Glutamatergic neuron (in vitro differentiated cells): ENCODE measurements at places on chromosomes 12 and 14. TPM values are rescaled to one million over a fixed set of nuclear protein-coding genes. Genes with fewer than 3 reads are reported as not detected.
A peak's percentile ranks its signal among the peaks of the same experiment; 100 is the strongest.

DNA sequence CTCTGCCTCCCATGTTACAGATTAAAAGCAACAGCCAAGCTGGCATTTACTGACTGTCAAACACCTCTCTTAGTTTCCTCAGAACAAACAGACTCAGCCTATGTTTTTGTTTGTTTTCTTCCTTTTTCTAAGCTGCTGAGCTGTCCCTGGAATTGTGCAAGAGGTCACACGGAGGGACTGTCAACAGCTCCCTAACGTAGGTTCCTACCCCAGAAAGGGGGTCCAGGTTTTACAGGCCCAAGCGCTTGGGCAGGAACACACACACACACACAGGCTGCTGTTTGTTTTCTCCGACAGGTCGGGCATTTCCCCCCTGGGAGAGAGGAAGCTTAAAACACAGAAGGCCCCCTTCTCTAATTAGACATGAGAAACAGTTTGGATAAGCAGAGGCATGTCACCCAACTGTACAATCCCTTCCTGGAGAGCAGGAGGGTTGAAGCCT, 739.6 kb upstream of the TBX3 start:
- no peak for DNase-seq

GRCh38 chr12:51951843-51952722, 584 bp downstream of the ACVR1B start:
- DNase-seq, result peak; percentile 77

Gene HSPB8
- total RNA-seq, result 0.32 TPM

Gene RTN1
- total RNA-seq, result 518 TPM

DNA sequence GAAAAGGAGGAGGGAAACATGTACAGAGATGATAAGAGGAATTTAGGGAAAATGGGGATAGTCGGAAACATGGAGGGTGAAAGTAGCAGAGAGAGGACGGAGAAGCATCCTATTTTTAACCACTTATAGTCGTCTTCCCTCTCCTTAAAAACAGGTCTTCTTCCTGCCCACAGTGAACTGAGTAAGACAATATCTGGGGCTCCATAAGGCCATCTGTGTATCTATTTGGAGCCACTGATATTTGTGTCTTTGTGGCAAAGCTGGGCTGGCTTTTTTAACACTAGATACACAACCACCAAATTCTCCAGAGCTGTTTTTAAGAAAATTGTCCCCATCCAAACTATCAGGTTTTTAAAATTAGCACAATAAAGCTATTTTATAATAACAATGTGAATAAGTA, 109.5 kb upstream of the RAP1B start:
- DNase-seq, result no peak

DNA sequence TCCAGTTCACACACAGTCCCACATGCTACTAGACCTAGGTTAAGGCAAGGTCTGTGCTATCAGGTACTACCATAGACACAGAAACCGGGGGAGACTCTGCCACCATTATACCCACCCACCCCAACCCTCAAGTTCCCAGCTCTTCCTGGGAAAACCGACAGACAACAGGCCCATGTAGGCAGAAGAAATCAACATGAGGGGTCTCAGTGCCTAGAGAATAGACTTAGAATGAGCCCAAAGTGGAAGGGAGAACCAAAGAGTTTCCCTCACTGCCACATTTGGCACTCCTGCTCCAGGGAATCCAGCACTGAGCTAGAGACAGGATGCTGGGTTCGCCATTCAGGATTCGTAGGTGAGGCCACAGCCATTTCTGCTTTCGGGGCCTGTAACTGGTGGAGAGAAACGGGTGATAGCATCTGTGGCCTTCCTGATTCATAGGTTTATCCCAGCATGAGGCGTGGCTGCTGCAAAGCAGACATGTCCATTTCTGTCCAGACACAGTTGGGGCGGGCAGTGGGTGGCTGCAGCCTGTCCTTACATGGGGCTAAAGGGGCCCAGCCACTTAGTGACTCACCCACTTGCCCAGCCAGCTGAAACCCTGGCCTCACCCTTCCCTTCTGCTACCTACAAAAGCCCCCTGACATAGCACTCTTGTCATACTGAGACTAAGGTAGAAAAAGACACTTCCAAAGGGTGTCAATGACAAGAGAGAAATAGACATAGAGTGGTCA, 69.4 kb downstream of the IRF2BPL start:
- DNase-seq, result no peak

DNA sequence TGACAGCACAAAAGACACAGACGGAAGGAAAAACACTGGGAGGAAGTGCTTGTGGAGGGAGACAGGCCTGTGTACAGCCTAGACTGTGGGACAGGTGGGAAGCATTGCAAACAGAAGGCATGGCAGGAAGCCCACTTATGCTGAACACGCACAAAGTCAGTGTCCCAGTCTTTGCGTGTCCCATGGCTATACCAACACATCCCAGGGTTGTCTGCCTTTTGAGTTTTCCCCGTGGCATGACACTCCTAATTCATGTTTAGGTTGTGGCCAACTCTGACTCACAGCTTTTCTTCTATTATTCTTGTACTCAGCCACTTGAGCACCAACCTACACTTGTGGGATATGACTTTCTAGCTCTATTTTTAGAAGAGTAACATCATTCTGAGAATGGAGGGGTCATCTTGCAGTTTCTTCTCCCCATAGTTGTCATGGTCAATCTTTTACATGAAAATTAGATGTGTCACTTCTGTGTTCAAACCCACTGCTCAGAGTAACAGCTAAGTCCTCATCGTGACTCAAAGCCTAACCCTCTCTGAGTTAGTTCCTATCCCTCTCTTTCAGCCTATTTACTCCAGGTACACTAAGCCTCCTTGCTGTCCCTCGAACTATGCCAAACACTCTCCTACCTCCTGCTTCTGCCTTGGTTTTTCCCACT, 27.5 kb upstream of the JPH4 start:
- DNase-seq, result no peak

DNA sequence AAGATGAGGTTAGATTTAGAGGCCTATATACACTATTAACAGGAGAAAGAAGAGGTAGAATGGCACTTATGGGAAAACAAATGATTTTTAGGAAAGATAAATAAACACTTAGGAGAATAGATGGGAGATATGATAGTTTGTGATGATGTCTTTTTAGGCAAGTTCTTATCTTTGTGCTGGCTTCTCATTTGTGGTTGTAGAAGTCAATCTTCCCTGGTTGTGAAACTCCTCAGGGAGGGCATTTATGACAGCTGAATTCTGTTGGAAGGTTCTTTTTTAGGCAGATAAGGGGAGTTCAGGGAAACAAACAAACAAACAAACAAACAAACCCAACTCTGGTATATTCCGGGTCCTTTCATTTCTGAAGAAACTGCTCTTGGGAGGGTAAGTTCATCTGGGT, 311.8 kb downstream of the AEBP2 start:
- DNase-seq, result no peak

- no peak for DNase-seq
Observed at GRCh38 chr12:110224379-110225304, 56.4 kb upstream of the ATP2A2 start.

DNA sequence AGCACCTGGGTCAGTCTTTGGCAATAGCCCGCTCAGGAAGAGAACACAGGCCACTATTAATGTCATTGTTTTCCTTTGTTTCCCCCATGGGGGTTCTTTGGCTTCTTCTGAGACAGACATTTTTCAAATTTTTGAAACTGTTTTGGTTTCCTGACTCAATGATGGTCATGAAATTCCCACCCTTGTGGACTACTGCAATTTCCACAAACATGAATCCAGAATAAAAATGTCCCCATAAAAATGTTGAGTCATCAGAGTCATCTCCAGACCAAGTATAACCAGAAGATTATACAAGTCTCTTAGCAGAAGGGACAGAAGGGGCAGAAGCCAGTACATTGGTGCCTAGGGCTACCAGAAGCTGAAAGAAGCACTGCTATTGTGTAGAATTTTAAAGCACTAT, 29.1 kb downstream of the SLCO1A2 start:
- DNase-seq, result no peak

- DNase-seq, result no peak
Observed at GRCh38 chr12:117143008-117143532, 43.9 kb upstream of the TESC start.

- no peak for DNase-seq
Observed at GRCh38 chr12:2614341-2614740, 180.4 kb upstream of the FKBP4 start.

DNA sequence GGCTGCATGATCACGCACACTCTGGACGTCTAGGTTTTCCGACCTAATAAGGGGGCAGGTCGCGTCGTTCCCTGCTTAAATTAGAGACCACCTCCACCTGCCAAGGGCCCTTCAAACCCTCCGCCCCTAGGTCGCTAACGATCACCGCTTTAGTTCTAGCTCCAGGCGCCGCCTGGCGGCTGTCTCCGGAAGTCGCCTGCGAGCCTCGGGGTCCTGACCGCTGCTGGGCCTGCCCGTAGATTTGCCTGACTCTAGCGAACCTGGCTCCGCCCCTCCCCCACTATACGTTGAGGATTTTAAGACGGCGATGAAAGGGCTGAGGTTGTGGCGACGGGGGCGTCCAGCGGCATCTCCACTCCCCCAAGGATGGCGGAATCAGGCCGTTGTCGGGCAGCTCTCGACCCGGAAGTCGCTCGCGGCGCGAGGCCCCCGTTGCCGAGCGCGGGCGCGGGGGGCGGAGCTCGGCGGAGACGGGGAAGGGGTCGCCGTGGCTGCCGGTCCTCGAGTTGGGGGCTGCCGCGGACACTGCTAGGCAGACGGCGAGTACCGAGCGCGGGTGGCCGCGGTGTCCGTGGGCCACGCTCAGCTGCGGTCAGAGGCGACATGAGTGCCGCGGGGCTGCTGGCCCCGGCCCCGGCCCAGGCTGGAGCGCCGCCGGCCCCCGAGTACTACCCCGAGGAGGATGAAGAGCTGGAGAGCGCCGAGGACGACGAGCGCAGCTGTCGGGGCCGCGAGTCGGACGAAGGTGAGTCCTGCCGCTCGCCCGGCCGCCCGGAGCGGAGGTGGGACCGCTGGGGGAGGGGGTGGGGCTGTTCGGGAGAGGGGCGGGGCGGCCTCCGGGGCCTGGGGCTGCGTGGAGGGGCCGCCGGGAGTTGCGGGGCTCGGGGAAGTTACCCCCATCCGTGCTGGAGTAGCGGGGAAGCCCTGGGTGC, at the start of gene SUDS3:
TSS of gene SUDS3 (plus strand) at position 467 of the 932 bp plus-strand sequence. CDS start at position 604, 137 bp downstream.
- DNase-seq, result peak; percentile 94

DNA sequence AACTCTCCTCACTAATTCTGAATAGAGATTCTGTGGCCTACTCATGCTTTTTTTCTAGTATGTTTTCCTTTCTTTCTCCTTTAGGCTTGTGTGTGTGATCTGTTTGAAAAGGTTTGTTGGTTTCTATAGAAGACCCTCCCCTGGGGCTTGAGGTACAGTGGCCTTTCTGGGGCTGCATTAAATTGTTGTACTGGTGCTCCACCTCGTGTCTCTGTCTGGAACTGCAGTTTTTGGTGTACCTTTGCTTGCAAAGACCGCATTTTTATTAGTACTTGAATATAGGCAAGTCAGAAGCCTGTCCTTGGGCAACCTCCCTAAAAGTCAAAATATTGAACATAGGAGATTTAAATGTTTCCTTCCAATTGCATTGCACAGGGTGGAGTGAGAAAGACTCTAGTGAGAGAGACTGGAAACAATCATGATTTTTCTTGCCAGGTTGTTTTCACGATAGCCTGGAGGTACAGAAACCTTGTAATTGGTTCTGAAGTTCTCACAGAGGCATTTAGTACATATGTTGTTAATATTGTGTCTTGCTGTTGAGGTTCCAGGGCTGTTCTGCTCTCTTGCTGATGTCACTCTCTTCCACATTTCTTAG, 39.0 kb downstream of the SLCO1B1 start:
- DNase-seq, result peak; percentile 84

DNA sequence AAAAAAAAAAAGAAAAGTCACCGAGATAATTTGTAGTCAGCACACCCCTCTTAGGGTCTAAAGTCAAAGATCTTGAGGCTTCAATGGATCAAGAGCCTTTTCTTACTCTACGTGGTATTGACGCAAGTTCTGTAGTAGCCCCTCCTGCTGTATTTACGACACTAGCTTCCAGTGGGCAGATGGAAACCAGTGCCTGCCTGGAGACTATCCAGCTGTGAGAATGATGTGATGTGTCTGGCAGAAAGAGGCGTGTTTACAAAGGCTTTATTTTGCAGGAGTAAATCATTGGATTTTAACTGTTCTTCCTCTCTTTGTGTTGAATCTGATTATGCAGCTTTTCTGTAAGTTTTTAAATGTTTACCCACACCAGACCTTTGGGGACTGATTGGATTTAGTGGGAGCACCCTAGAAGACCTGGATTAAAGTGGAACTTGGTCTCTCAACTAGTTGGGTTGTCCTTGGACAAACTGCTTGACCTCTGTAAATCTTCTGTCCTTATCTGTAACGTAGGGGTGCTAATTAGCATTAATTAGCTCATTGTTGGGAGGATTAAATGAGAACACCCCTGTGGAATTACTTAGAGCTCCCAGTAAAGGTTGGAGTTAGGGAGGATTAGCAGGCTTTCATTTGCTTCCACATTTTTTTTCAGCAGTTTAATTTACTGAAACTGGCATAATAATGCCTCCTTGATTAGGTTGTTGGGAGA, 72.4 kb downstream of the RASSF3 start:
- no peak for DNase-seq

Gene TPPP2
- total RNA-seq, result not detected

DNA sequence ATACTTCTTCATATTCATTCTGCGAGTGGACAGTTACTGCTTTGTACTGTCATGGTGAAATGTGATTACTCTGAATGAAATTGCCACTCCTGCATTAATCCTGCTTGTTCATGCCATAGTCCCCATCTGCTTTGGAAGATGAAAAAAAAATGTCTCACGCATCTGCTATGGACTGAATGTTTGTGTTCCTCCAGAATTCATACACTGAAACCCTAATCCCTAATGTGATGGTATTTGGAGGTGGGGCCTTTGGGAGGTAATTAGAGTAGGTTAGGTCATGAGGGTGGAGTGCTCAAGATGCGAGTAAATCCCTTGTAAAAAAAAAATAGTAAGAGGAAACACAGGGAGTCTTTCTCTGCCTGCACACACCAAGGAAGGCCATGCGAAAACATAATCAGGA, 427.2 kb downstream of the TMTC2 start:
- no peak for DNase-seq

- no peak for DNase-seq
Observed at GRCh38 chr12:108214486-108214885, 85.4 kb downstream of the WSCD2 start.

DNA sequence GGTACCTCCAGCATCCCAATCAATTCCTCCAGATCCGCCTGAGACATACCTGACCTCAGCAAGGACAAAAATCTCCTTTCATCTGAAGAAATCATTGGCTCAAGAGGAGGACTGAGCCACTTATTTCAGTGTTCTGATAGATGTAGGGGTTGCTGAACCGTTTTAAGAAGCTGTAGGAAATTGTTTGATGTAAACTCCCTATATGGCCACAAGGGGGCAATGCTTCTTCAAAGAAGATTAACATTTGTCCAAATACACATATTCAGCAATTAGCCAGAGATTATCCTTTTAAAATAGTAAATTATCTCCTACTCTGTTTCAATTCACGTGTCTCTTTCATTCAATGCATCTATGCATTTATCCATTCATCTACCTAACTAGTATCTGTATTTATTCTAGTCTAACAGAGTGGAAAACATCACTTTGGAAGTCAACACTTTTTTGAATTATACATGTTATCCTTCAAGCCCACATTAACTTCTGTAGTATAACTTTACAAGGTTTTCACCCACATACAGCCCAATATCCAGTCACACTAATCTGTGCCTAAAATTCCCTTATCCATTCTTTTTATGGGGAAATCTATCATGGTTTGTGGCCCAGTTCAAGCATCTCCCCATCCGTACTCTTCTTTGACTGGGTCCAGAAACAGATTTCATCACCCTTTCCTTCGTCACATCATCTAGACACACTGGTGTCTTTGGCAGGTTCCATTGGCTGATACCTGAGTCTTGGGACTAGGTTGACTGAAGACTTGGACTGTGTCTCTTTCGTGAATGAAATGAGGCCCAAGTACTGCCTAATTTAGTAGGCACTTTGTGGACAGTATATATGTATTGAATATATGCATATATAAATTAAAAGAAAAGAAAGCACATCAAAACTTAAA, 411.0 kb upstream of the OR4E1 start:
- DNase-seq, result no peak

Gene NGB
- 0.22 TPM for total RNA-seq
